Left ventricle myocardium superior (tissue), 1 donor: ENCODE measurements at places on chromosomes 3 and 15.

- no peak for DNase-seq
Observed at GRCh38 chr15:28962851-28963710, 77.3 kb downstream of the APBA2 start.

DNA sequence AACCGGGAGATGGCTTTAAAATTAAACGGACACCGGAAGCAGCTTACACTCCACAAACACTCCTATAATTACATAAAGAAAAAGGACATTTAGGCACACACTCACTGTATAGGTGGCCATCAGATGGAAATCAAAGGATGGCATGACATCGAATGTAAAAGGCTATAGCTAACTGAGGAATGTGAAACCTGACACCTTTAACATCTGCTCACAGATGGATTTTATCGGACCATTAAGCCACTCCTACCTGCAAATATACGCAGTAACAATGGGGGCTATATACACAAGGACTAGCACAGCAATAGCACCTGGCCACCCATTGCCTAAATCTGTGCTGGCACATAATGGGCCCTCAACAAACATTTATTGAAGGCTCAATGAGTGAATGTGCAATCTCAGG, 14.5 kb upstream of the RBSN start:
- no peak for DNase-seq

DNA sequence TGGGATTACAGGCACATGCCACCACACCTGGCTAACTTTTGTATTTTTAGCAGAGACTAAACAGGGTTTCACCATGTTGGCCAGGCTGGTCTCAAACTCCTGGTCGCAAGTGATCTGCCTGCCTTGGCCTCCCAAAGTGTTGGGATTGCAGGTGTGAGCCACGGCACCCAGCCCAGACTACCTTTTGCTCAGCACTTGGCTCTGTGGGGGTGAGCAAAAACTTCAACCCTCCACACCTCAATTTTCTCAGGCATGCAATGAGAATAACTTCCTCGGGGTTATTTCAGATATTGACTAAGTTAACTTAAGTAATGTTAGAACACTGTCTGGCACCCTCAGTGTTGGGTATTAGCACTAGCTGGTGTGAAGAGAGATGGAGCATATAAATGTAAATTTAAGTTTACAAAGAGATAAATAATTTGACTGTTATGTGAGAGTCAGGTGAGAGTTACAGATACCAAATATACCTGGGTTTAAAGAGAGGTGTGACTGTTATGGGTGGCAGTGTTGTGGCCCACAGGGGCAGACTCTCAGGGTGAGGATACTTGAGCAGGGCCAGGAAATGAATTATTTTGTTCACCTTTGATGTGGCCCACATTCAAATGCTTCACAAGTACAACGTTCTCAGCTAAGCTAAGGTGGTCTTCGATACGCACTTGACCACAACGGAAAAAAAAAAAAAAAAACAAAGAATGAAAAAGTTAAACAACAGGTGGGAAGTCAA, 29.0 kb downstream of the CPOX start:
- no peak for DNase-seq

DNA sequence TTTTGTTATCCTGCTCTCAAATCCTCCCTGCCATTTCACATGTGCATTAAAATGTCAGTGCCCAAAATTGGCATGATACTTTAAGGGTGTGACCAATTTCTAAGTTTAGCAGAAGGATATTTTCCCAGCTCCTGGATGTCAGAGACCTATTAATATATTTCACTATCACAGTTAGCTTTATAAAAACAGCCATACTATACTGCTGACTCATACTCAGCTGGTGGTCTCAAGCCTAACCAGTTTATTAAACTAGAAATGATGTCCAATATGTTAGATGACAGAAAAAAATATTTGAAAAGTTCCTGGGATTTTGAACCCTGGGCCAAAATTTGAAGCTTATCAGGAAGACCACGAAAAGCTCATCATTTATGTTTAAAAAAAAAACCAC, 60.9 kb upstream of the ZNF280D start:
- no peak for DNase-seq

- peak; percentile 34 for DNase-seq
Observed at GRCh38 chr3:39808467-39809180, 785 bp upstream of the MYRIP start.
